Spleen (tissue), 13 donors: ENCODE measurements at places on chromosomes 13 and 19. TPM values are rescaled to one million over a fixed set of nuclear protein-coding genes. Genes with fewer than 3 reads are reported as not detected.

The HTR2A gene
- not detected for total RNA-seq

The ZNF726 gene
- total RNA-seq: 3.3 TPM

The SPTBN4 gene
- total RNA-seq: 1.6 TPM

The CFD gene
- total RNA-seq: 23.1 TPM

The OLFM2 gene
- total RNA-seq: 4.6 TPM

DNA sequence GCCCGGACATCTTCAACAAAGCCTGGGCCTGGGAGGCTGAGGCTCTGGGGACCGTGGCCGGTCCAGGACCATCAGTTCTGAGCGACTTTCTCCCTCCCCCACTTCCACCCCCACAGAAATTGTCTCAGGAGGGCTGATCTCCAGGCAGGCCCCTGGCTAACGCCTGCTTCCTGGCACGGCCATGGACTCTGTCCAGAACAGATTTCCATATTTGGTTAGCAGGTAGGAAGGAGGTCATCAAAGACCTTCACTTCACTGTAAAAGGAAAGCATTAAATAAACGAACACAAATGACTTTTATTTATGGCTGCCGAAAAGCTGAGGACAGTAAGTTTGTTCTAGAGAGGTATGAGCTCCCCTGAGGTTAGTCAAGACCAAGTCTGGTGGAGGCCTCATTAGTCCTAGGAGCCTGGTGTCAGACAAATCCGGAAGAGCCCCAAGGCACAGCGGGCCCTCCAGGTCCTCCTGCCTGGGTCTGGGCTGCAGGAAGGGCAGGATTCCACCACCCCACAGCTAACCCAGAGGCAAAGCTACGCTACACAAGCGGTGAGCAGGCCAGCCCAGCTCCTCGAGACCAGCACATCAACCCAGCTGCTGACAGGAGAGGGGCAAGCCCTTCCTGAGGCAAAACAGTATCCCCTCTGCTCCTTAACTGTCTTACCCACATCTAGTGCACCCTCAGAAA, 4.6 kb upstream of the PLPP2 start:
- DNase-seq: no peak
- no peaks in the 10 kb centered on the region for H3K36me3 ChIP-seq
- H3K4me1 ChIP-seq: peaks cover 9% of the 10 kb centered on the region
- H3K27me3 ChIP-seq: peaks cover 57% of the 10 kb centered on the region
- H3K4me3 ChIP-seq: no peak overlapping the region

DNA sequence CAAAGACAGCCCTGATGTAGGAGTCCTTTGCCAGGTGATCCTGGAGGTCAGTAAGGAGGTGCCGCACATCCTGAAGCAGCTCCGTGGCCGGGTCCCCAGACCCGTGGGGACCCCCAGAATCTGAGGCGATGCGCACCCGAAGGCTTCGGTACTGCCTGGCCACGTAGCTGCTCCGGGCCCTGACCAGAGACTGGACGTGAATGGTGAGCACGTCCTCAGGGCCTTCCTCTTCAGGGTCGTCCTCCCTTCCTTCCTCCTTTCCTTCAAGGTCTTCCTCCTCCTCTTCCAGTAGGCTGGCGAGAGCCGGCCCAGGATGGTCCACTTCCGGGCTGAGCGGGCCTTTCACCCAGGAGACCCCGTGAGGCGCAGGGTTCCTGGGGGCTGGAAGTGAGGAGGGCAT, 7.5 kb downstream of the RINL start:
- peak; percentile 78 for DNase-seq
- H3K36me3 ChIP-seq: no peaks in the 10 kb centered on the region
- no peaks in the 10 kb centered on the region for H3K27me3 ChIP-seq

DNA sequence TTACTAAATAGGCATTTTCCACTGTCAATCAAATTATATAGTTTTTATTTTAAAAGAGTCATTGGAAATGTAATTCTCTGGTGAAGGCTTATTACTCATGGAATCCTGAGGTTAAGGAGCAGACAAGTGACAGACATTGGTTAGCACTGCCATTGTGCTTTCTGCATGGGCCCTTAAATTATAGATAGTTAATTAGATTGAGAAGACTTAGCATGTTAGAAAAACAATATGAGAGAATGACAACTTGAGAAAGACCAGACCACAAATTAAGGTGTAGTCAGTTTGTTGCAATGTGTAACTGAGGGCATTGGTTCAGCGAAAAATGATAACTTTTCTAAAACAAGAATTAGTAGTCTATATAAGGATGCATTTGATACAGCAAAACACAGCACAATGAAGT, 195.5 kb downstream of the SLITRK6 start:
- no peaks in the 10 kb centered on the region for H3K4me1 ChIP-seq
- H3K27me3 ChIP-seq: no peaks in the 10 kb centered on the region
- no peaks in the 10 kb centered on the region for H3K36me3 ChIP-seq
- H3K27ac ChIP-seq: no peak overlapping the region
- H3K4me3 ChIP-seq: no peak overlapping the region

GRCh38 chr19:55552206-55552605, 6.9 kb upstream of the SBK3 start:
- DNase-seq: no peak
- no peak overlapping the region for H3K4me3 ChIP-seq
- H3K36me3 ChIP-seq: no peaks in the 10 kb centered on the region
- H3K4me1 ChIP-seq: no peaks in the 10 kb centered on the region
- no peak overlapping the region for H3K27ac ChIP-seq
- H3K27me3 ChIP-seq: peaks cover 32% of the 10 kb centered on the region

DNA sequence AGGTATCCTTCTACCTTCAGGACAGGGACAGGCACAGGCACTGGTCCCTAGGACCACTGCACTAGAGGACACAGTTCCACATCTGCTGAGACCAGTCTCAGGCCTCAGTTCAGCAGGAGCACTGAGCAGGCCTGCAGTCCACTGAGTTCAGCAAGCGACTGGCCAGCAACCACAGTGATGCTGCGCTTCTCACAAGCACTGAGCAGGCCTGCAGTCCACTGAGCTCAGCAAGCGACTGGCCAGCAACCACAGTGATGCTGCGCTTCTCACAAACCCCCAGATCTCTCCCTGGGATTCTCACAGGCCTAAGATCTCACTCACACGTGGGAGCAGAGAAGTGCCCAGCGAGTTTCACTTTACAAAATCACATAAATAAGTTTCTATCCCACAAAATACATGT, 140.6 kb downstream of the IRS2 start:
- H3K27me3 ChIP-seq: no peaks in the 10 kb centered on the region
- H3K36me3 ChIP-seq: no peaks in the 10 kb centered on the region
- no peak overlapping the region for H3K4me3 ChIP-seq
- H3K4me1 ChIP-seq: no peaks in the 10 kb centered on the region
- H3K27ac ChIP-seq: peak overlapping the region; percentile 50
- peak; percentile 79 for DNase-seq

DNA sequence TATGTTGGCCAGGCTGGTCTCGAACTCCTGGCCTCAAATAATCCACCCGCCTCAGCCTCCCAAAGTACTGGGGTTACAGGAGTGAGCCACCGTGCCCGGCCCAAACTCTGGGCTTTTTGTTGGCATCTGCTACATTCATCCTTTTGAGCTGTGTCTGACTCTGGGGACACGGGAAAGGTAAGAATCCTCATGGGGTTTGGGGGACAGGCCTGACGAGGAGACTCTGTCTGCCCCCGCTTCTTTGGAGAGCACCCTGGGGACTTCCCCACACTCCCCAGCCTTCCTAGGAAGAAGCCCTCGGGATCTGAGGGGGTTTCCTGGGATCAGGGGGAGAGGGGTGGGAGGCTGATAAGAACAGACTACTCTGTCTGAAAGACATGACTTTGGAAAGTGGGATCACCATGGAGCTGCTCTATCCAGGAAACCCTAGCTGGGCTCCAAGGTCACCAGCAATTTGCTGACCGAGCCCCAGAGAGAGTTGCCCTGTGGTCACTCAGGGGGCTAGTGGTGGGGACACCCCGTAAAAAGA, 8.1 kb upstream of the FCER2 start:
- no peaks in the 10 kb centered on the region for H3K36me3 ChIP-seq
- DNase-seq: no peak
- peaks cover 60% of the 10 kb centered on the region for H3K4me1 ChIP-seq

- no peak overlapping the region for H3K4me3 ChIP-seq
- no peaks in the 10 kb centered on the region for H3K36me3 ChIP-seq
- H3K27me3 ChIP-seq: no peaks in the 10 kb centered on the region
- no peak for DNase-seq
- H3K27ac ChIP-seq: no peak overlapping the region
- no peaks in the 10 kb centered on the region for H3K4me1 ChIP-seq
Observed at GRCh38 chr13:112509190-112509589, 78.8 kb downstream of the TUBGCP3 start.
